CD14-positive monocyte (primary cell): ENCODE measurements at places on chromosomes 3 and 15.

DNA sequence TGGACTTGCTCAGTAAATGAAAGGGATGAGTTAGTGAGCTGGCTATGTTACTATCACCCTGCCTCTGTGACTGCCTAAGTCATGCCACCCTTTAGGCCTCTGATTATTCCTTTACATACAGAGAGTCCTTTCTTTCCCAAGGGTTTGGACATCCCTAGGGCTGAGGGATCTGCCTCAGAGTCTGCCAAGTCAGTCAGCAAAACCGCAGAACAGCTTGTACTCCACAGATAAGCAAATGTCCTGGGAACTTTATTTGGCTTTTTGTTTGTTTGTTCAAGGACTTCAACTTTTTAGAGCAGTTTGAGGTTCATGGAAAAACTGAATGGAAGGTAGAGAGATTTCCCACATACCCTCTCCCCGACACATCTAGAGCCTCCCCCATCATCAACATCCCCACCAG, 82.6 kb upstream of the TRIM42 start:
- DNase-seq: no peak

DNA sequence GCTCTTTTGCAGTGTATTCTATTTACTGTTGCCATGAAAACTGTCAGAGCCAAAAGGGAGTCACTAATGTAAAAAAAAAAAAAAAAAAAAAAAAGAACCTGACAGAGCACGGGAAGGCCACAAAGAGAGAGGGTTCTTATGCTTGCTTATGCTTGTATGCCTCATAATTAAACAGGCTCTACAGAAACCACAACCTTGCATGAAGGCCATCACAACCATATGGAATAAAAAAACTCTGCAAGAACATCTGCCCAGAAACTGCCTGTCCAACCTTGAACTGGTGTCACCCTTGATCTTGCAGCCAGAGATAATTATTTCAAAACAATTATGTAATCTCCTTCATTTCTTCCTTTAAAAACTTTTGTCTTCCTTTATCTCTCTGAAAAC, 50.1 kb downstream of the CFAP20DC start:
- DNase-seq: no peak

DNA sequence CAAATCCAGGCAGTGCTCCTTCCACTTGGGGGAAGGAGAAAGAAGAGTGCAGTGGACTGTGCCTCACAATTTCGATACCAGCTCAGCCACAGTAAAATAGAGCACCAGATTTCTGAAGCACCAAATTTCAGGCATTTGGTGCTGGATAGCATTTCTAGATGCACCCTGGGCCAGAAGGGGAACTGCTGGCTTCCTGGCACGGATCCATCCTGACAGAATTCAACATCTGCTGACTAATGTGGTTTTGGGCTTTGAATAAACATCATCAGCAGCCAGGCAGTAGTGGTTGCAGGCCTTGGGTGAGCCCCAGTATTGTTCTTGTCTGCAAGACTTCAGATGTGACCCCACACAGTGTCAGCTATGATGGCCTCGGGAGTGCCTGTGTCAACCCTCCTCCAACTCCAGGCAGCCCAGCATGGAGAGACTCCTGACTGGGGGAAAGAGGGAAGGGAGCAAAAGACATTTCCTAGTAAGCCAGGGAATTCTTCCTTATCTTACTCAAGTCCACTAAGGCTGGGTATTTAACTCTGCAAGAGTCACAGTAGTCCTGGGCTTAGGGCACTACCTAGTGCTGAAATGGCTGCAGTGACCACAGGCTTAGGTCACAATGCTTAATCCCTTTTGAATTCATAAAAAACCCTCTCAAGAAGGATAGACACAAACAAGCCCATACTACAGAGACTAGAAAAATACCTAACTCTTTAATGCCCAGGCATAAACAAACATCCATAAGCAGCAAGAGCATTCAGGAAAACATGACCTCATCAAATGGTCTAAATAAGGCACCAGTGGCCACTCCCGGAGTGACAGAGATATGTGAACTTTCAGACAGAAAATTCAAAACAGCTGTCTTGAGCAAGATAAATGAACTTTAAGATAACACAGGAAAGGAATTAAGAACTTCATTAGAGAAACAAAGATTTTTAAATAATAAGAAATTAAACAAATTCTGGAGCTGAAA, 74.7 kb downstream of the SPATA16 start:
- no peak for DNase-seq

GRCh38 chr15:75200765-75201615, 692 bp upstream of the C15orf39 start:
- DNase-seq: no peak

GRCh38 chr15:22883196-22883595, 44.7 kb downstream of the NIPA2 start:
- no peak for DNase-seq

- no peak for DNase-seq
Measured at GRCh38 chr3:182220013-182220412, 508.3 kb downstream of the SOX2 start.

DNA sequence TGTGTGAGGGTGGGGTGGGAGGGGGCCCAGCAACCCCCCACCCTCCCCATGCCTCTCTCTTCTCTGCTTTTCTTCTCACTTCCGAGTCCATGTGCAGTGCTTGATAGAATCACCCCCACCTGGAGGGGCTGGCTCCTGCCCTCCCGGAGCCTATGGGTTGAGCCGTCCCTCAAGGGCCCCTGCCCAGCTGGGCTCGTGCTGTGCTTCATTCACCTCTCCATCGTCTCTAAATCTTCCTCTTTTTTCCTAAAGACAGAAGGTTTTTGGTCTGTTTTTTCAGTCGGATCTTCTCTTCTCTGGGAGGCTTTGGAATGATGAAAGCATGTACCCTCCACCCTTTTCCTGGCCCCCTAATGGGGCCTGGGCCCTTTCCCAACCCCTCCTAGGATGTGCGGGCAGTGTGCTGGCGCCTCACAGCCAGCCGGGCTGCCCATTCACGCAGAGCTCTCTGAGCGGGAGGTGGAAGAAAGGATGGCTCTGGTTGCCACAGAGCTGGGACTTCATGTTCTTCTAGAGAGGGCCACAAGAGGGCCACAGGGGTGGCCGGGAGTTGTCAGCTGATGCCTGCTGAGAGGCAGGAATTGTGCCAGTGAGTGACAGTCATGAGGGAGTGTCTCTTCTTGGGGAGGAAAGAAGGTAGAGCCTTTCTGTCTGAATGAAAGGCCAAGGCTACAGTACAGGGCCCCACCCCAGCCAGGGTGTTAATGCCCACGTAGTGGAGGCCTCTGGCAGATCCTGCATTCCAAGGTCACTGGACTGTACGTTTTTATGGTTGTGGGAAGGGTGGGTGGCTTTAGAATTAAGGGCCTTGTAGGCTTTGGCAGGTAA, 8.1 kb downstream of the FAM131A start:
- peak; percentile 26 for DNase-seq

DNA sequence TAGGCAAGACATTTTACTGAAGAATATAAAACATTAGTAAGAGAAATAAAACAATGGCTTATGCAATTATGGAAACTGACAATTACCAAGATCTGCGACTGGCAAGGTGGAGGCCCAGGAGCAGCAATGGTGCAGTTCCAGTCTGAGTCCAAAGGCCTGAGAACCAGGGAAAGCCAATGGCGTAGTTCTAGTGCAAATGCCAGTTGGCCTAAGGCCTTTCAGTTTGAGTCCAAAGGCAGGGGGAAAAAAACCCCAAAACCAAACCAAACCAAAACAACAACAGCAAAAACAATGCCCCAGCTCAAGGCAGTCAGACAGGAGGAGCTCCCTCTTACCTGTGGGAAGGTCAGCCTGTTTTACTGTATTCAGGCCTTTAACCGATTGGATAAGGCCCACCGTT, 72.6 kb downstream of the ST6GAL1 start:
- no peak for DNase-seq

DNA sequence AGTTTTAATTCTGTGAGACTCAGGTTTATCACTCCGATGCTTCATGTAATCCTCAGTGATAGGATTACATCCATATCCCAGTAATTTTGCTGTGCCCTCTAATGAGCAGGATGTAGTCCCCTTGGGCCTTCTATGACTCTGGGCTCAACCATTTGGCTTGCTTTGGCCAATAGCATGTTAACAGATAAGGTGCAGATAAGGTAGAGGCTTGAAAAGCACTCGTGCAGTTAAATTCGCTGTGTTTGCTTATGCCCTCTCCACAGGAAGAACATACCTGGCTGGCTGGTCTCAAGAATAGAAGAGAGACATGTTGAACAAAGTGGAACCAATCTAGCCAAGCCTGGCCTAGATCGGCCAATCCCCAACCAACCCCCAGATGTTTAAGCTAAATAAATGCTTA, 20.1 kb downstream of the CCDC13 start:
- DNase-seq: no peak

DNA sequence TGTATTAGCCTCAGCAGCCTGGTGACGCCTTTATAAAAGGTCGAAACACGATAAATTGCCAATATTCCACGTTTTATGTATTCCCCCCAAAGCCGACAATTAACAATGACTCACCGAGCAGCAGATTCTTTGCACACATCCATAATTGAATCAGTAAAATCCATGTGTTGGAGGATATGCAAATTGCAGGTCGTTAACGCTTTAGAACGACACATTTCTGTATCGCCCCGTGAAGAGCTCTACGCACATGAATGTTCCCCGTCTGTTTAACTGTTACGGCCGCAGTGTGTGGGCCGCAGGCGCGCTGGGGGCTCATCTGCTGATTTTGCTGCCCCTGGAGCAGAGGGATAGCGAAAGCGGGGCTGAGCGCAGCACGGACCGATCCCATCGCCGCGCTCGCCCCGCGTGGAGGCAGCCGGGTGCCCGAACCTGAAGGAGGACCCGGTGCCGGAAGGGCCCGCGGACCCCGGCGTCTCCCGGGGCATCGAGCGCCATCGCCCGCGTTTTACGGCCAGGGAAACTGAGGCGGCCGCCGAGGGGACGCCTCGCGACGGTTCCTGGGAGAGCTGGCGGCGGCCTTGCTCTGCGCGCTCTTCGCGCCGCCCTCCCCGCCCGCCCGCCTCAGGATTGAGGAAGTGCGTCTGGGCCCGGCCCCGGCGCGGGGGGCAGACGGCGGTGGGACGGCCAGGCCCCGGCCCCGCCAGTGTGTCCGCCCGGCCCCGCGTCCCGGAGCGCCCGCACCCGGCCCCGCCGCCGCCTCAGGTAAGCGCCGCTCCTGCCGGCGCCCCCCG, at the start of gene LRRK1:
Gene LRRK1 (plus strand): TSS at position 668 of the 791 bp plus-strand sequence. CDS start 5,276 bp downstream, outside the sequence.
- DNase-seq: peak; percentile 70

DNA sequence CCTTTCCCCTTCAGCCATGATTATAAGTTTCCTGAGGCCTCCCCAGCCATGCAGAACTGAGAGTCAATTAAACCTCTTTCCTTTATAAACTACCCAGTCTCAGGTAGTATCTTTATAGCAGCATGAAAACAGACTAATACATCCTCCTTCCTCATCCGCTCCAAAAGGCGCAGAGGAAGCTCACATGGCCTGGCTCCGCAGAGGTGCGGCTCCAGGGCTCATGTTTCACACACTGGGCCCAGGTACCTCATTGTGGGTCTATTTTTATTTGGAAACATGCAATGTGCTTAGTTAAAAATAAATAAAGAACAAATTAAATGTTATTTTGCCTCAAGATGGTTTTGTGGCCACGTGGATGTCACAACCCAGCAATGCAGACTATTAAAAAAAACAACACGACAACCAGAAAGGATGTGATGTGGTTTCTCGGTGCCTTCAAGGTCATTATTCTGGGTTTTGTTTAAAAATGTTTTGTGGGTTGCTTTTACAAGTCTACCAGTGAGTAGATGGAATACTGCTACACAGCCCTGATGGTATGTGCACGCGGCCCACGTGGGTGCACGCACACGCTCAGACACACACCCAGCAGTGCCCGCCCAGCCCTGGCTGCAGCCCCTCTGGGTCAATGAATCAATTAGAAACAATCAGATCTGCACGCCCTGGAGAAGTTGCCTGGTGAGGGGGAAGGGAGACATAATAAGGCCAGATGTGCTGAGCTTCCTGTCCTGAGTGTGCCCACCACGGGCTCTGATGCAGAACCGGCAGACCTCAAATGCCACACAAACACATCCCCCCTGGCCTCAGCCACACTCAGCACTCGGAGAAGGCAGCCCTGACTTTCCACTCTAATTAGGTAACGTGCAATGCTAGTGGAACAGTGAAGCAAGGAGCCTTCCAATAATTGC, 140.1 kb downstream of the ADAMTS17 start:
- no peak for DNase-seq

DNA sequence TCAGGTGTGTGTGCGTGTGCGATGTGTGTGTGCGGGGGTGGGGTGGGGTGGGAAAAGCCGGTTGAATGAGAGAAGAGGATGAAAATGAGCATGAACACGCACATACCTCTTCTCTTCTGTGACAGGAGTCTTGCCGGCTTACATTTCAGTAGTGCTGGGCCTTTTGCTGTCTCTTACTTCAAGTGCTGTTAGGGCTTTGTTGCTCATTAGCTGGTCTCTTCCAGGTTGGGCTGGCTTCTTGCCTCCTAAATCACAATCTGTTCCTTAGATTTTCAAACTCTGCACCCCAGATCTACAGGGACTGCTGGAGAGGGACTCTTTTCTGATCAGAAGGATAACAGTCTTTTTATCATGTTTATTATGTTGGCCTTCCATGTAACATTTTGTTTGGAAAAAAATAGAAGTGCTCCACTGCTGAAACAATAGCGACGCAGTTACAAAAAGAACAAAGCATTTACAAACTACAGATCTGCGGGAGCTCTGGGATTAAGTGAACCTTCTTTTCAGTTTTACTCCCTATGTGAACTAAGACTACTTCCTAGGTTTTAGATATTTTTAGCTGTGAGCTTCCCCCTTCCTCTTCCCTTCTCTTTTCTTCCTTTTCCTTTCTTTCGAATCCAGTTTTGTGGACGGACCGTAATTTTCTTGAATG, 48.5 kb downstream of the USP13 start:
- DNase-seq: no peak

DNA sequence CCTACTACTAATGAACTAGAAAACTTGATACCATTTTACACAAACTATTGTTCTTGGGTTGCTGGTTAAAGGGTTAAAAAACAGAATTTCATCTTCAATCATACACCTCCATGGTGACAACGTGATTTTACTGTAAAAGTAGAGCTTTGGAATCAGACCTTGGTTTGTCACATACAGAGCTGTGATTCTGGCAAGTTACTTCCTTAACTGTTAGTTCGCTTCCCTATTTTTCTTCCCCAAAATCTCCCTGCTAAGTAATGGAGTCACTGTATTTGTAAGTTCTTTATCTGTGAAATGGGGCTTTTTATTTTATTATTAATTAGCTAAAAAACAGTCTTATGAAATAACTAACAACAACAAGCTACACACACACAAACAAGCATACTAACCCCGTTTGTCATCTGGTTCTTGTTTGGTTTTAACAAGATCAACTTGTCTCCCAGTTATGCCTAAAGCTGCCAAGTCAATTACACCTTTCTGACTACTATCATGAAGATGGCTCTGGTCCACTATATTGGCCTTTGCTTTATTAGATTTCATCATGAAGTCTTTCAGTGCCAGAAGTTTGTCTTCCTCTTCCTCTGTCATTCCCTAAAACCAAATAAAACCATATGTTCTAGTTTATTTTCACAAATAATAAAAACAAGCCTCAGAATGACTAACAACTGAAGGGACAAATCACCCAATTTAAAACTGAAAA, 38.6 kb downstream of the PIK3R4 start:
- DNase-seq: peak; percentile 52

GRCh38 chr15:62249501-62249900, 84.4 kb upstream of the C2CD4B start:
- DNase-seq: no peak

DNA sequence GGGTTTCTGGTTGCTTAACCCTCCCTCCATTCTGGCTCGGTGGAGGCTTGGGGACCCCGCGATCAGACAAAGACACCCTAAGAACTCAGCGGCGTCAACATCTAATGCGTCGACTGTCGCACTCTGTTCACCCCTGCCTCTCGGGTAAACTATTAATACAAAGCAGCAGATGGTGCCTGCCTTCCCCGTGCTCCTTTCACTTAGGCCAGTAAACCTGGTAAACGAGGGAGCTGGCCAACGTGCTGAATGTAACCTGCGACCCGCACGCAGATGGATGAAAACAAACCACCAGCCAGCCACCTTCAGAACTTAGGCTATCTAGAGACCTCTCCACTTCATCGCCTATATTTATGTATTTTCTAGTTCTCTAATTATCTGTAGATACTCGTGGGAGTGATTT, 848 bp upstream of the CADPS start:
- no peak for DNase-seq
